ENCODE measurements at places on chromosomes 16 and 17. TPM values are rescaled to one million over a fixed set of nuclear protein-coding genes. Genes with fewer than 3 reads are reported as not detected.

- DNase-seq: no peak
These were observed 9.3 kb downstream of the HS3ST3A1 start for GRCh38 chr17:13592427-13592826.

DNA sequence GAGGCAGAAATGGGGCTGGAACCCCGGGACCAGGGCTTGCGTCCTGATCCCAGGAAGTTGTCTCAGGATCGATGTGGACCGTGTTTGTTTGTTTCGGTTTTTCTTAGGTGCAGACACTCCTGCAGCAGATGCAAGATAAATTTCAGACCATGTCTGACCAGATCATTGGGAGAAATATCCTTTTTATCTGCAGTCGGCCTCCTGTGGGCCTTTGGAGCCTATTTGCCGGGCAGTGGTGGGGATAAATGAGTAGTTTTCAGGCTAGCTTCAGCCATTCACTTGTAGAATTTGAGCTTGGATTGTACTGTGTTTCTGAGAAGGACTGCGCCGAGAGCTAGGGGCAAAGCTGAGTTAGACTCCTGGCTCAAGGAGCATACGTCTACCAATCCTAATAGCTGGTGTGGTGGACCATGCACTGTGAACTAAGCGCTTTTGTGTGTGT is 816 bp downstream of the HSBP1 start:
- no peak for DNase-seq

DNA sequence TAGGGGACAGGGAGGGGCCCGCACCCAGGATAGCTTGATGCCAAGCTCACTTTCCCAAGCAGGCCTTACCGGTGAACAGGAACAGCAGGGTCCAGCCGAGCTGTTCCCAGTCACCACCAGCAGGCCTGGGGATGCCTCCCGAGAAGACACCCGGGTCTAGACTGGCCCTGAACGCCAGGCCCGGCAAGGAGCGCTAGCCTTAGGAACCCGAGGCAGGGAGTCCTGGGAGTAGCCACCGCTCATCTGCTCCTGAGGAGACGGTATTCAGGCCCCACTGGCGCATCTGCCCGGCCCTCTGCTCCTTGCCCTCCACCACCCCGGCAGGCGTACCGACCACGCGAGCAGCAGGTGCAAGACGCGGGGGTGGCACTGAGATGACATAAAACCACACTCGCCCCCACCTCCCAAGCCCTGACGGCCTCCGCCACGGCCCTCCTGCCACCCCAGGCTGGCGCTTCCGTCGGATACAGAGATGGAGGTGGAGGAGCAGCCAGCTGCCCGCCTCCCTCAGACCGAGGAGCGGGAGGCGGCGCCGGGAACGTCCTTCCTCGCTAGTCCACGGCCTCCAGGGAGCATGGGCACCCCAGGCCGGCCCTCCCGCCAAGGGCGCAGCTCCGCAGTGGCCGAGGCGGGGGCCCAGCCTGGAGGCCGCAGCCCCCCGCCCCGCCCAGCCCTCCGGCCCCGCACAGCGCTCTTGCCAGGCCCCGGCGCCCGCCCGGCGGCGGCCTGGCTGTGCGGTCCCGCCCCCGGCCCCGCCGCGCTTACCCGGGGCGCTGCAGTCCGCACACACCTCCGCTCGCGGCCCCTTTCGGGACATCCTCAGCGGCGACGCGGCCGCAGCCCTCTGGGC is 661 bp downstream of the GIT1 start:
- no peak for DNase-seq

GRCh38 chr16:73306901-73307413 is 259.0 kb upstream of the ZFHX3 start:
- no peak for DNase-seq

DNA sequence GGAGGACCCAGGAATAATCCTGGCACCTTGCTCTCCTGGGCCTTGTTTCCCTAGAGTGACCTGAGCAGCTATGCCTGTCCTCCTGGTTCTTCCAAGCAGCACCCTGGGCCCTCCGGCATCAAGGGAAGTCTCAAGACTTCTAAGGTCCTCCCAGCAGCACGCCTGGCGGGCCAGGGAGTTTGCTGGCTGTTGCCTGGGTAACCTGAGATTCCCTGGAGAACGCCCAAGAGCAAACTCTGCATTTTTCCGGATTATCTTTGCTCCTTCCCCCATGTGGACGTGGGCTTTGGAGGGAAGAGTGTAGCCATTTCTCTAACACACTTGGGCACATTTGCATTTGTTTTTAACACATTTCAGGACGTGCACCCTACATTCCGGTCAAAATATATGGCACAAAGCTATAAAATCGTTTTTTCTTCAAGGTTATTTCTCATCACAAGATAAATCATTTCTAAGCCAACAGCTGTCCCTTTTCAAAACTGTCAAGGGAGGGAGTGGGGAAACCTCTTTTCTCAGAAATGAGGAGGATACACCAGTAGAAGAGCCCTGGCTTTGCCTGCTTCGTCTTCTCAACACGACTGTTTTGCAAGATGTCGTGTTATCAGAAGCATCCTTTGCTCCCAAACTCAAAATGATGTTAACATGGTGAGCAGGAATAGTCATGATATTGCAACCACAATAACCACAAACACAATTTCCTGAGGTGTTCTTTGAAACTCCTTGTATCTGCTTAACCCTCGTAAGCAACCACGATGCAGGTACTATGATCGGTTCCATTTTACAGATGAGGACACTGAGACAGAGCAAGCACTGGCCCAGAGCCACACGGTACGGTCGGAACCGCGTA is 116.5 kb downstream of the ADCY9 start:
- no peak for DNase-seq

The IKZF3 gene
- total RNA-seq: 0.17 TPM

Measured in kidney epithelial cell (primary cell).